ENCODE measurements at places on chromosomes 12 and 14. TPM values are rescaled to one million over a fixed set of nuclear protein-coding genes. Genes with fewer than 3 reads are reported as not detected.

SLCO1B3 gene
- total RNA-seq: not detected

TAS2R50 gene
- 5.7 TPM for total RNA-seq

KRT8 gene
- 7.6 TPM for total RNA-seq

ADIPOR2 gene
- 28.5 TPM for total RNA-seq

TUNAR gene
- not detected for total RNA-seq

GARIN6 gene
- total RNA-seq: not detected

KRT72 gene
- not detected for total RNA-seq

OR4Q3 gene
- not detected for total RNA-seq

TGM1 gene
- total RNA-seq: 1.1 TPM

LRRC23 gene
- total RNA-seq: 9.8 TPM

USP30 gene
- 14.1 TPM for total RNA-seq

SLC25A21 gene
- 0.39 TPM for total RNA-seq

DHH gene
- not detected for total RNA-seq

TAS2R31 gene
- total RNA-seq: 11.8 TPM

COQ10A gene
- total RNA-seq: 13.2 TPM

LTBR gene
- total RNA-seq: 98.3 TPM

C12orf60 gene
- total RNA-seq: 1.9 TPM

BICDL1 gene
- total RNA-seq: not detected

CAMKK2 gene
- 21.2 TPM for total RNA-seq

CLEC14A gene
- total RNA-seq: 0.54 TPM

HCAR1 gene
- total RNA-seq: 0.22 TPM

ZFP36L1 gene
- total RNA-seq: 71.9 TPM

AKAP5 gene
- total RNA-seq: 0.39 TPM

INSM2 gene
- not detected for total RNA-seq

WNT1 gene
- total RNA-seq: not detected

RNASE2 gene
- total RNA-seq: not detected

MYL6 gene
- total RNA-seq: 1,692 TPM

FAM181A gene
- not detected for total RNA-seq

BAG5 gene
- 38.5 TPM for total RNA-seq

SERPINA12 gene
- not detected for total RNA-seq

SLC22A17 gene
- total RNA-seq: 18.3 TPM

FAM90A1 gene
- 0.13 TPM for total RNA-seq

ACOT6 gene
- not detected for total RNA-seq

RHEBL1 gene
- 0.54 TPM for total RNA-seq

PRB3 gene
- total RNA-seq: not detected

GLT8D2 gene
- total RNA-seq: 70.4 TPM

All from articular chondrocyte of knee joint (primary cell).